Effector memory CD4-positive, alpha-beta T cell (primary cell): ENCODE measurements at places on chromosomes 7 and 10.

- DNase-seq: no peak
These were observed 6.7 kb downstream of the NPSR1 start for GRCh38 chr7:34664755-34665154.

GRCh38 chr10:92756201-92757065 lies 66.7 kb downstream of the HHEX start:
- no peak for DNase-seq

DNA sequence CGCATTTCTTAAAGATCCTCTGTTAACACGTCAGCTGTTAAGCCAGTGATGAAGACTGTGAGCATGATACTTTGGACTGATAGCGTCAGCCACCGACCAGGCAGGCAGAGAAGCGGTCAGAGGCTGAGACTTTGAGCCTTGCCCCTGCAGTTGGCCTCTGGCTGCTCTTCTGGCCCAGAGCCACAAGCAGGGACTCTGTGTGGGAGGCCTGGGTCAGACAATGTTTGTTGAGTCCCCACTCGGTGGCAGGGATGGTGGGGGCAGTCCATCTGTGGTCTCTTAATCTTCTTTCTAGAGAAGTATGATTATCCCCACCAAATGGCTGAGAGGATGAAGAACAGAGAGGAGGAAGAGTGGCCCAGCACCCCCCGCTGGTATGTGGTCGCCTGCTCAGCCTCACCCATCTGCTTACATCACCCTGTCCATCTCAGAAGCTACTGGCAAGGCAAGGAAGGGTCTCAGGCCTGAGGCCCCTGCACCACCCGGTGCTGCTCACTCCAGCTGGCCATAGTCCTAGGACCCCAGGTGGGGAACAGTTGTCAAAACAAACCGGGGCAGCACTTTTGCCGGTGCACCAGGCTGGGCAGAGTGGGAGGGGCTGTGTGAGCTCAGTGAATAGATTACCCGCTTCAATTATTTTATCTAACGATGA lies 202.9 kb downstream of the GRID1 start:
- DNase-seq: no peak

DNA sequence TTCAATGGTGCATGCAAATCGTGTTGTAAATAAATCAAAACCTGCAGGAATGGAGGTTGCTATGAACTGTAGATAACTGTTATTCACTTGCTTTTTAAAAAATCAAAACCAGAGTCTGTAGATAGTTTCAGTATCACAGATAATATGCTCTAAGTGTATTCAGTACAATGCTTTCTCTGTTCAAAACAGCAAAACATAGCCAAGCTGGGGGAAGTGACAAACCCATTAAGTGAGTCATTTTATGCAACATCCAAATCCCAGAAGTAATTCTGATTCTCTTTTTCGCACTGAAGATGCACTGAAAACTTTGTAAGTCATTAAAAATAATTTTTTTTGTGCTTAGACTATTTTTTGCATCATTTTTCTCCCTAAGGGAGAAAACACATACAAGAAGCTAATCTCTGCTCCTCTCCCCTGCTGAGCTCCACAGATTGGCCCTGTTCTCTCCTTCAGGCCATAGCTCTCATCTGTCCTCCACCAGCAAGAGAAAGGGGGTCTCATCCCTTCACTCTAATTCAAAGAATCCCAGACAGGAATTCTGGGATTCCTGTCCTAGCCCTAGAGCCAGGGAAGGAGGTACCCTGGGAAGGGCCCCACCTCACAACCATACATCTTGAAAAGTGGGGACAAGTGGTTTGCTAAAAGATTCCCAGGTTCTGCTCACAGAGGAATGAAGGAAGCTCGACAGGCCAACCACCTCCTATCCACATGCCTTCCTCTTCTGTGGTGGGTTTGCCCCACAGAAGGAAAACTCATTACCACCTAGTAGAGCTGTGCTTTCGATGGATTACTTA lies 4.9 kb downstream of the PRTFDC1 start:
- no peak for DNase-seq

GRCh38 chr10:6337382-6337781 lies 134.7 kb downstream of the PFKFB3 start:
- DNase-seq: no peak
